ENCODE measurements at places on chromosomes 2 and 18.

DNA sequence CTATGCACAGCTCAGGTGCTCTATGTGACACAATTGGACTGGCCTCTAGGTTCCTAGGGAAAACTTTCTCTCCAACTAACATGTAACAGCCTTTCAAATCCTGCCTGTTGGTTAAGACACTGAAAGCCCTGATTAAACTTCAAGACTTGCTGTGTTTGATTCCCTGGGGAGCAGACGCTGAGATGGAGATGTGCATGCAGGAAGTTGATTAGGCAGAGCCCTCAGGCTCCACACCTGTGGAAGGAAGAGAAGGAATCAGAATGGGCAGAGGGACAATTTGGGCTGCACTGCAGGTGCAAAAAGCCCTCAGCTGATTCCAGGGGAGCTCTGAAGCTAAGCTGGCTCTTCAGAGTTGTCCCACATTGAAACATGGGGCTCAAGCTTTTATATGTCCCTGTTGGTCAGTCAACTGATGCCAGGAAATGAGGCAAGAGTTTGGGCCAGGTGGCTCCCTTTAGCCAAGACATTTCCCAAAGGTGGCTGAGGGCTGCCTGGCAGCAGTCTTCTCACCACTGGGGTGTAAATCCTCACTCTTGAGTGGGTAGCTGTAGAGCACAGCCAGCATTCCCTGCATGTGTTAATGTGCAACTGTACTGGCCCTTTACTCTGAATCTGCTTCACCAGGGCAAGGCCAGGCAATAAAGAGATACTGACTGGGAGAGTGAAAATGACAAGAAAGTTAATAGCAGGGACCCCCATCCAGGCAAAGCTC lies 199.5 kb upstream of the DDX18 start:
- no peak for DNase-seq

DNA sequence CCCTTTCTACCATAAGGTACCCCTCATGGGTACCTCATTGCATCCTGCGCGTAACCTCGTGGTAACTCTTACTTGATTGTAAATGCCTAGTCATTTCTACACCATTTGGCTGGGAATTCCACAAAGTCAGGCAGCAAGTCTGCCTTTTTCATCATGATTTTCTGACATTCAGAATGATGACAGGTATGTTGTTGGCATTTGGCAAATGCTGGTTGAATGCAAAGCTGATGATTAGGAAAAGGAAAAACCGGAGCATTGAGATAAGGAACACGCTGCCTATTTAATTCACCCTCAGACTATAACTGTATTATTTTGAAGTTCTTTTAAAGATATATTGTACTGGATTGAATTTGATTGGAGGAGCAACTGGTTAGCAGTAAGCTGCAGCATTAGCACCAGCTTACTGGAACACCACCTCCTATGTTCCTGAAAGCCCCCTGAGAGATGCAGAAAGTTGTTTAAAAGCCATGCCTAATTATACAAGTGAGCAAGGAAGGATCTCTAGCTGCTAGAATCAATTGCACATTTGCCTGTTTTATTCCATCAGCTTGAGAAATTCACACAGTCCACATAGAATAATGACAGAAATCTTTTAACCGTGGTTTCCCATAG lies 520.1 kb downstream of the LRP1B start:
- no peak for DNase-seq

- no peak for DNase-seq
Measured at GRCh38 chr18:58698701-58699193, 27.5 kb downstream of the MALT1 start.

DNA sequence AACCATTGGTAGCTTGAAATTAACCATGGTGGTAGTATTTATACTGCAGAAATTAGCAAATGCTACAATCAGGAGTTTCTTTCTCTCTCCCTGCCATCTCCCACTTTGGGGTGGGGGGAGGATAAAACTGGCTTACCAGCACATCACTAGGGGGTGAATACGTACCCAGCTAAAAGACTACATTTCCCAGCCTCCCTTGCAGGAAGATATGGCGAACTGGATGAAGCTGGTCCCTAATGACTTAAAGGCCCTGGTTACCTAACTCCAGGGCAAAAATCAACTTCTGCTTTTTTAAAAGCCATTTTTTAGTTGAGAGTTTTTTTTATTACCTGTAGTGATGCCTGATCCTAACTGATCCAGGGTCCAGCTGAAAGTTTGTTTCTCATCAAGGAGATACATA lies 70.3 kb upstream of the RAB12 start:
- DNase-seq, result no peak

DNA sequence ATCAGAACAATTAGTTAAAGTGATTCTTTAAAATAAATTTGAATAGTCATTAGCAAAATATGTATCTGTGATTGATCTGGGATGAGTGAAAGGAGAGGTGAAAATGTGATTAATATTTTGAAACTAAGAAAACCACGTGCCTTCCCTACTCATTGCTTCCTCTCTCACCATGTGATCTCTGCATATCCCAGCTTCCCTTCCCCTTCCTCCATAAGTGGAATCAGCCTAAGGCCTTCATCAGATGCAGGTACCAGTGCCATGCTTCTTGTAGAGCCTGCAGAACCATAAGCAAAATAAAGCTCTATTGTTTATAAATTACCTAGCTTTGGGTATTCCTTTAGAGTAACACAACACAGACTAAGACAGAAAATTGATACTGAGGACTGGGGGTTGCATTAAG lies 11.2 kb upstream of the STAT1 start:
- no peak for DNase-seq

DNA sequence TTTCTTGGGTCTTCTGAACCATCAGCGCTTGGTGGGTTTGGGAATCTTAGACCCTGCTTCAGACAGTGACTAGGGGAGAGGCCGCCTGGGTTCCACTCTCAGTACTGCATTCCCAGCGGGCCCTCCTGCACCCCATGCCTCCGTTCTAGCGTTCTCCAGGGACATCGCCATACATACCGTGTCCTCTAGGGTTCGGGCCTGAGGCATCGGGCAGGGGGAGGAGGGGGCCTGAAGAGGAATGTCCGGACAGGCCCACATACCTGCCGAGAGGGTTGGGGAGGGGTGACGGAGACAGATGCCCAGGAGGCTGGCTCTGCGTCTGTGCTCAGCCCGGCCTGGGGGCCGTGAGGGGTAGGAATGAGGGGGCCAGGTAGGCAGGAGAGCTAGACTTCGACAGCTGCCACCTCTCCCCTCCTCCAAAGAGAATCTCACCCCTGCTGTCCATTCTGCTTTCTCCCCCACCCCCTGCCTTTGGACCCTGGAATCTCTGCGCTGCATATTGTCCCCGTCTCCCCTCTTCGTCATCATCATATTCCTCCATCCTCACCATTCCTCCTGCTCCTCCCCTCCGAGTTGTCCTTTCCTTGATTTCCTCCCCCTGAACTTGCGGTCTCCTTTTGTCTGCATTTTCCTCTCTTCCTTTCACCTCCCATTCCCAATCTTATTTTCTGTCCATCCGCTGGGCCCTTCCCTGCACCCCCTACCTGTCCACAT lies 7.8 kb upstream of the WNT10A start:
- DNase-seq, result no peak

GRCh38 chr2:55616551-55617174 lies 759 bp downstream of the PPP4R3B start:
- DNase-seq, result no peak

GRCh38 chr2:108268001-108268400 lies 20.7 kb upstream of the SULT1C2 start:
- no peak for DNase-seq

DNA sequence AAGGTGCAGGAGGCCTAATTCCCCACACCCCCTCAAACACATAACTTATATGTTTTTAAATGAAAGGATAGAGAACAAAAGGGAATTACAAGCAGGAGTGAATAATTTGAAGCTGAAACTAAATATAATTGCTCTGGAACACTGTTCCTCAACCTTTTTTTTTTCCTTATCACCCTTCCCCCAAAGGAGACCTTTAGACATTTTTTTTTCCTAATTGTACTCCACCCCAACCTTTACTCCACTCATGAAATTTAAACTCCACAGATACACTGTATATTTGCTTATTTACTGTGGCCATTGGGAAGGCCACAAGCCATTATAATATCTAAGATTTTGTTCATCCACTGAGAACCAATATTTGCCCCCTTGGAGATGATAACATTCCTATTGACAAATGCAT lies 45.4 kb upstream of the PELI1 start:
- DNase-seq, result no peak
